ENCODE measurements at places on chromosomes 16 and 17.

- no peak for DNase-seq
These were observed 1.0 kb upstream of the RHOT1 start for GRCh38 chr17:32141258-32141657.

- DNase-seq = no peak
These were observed 1.5 kb upstream of the SUMO2 start for GRCh38 chr17:75183999-75184884.

GRCh38 chr17:79446399-79447009 is 164.3 kb downstream of the RBFOX3 start:
- no peak for DNase-seq

DNA sequence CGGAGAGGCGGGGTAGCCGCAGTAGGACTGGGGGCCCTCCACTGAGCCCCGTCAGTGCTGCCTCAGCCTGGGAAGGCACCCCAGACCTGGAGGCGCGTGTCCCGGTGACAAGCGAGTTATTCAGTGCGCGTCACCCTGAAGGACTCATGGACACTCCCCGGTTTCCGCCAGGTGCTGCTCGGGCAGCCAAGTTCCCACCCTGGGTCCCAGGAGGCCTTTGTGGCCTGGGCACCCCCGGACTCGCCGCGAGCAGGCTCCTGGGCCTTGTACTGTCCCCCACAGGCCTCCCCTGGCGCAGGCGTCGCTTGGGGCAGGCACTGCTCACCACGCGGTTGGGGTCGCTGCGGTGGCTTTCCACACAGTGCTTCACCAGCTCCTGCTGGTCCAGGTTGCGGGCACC is 7.6 kb downstream of the RNF166 start:
- DNase-seq = no peak

DNA sequence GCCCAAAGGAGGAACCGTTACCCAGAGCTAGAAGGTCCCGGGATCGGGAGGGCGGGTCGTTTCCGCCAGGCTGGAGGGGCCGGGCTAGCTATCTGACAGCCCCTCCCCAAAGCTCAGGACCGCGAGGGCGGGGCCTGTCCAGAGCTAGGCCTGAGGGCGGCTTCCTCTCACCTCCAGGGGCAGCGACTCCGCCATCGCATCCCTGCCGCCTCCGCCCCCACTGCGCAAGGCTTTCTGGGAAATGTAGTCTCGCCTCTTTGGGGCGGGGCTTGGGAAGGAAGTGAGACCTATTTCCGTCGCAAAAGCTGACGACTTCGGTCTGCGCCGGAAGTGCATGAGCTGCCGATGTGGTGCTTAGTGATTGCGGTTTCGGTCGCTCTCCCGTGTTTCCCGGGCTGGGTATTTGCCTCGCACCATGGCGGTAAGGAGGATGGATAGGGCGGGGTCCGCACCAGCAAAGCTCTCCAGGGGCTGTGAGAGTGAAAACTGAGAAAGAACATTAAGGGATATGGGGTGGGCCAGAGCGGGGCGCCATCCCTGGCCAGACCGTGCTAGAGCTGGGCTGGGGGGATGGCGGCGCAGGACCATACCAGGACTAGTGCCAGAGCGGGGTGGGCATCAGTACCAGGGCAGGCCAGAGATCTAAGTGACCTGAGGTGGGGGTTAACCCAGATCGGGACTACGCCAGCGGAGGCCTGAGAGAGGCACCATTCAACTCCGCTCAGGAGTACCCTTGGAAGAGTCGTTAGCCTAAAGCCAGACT is at the start of gene TMEM208:
Gene TMEM208 (plus strand): TSS at position 327 of the 763 bp plus-strand sequence. CDS start 89 bp downstream, at position 416.
- peak; percentile 99 for DNase-seq

DNA sequence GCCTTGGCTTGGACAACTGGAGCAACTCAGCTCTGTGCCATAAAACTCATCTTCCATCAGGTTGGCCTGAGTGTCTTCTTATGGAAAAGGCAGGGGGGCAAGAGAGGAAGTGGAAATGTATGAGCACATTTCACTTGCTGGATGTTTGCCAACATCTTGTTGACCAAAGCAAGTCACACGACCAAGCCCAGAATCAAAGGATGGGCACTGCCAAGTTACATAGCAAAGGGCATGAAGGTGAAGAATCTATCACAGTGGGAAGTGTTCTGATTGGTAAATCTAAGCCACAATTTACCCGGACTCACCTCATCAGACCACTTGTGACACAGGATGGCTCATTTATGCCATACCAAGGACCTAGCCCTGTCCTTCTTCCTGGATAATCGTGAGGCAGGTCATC is 310.5 kb upstream of the IRX5 start:
- no peak for DNase-seq

- DNase-seq = no peak
These were observed 21.3 kb upstream of the CLEC19A start for GRCh38 chr16:19264123-19264673.

DNA sequence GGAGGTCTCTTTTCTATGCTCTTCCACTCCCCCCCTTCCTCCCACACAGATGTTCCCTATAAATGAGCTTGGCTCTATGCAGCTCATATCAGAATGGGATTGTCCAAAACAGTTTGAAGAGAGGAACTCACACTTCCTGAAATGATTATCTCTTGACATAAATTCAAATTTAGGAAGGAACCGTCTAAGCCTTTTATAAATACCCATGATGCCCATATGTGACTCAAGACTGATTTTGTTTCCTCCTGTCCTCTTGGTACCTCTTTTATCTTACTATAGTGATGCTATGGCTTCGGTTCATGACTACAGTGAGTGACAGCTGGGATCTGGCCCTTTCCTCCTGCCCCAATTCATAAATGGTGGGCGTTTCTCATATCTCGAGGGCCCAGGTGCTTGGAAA is 16.6 kb upstream of the TERF2 start:
- no peak for DNase-seq

DNA sequence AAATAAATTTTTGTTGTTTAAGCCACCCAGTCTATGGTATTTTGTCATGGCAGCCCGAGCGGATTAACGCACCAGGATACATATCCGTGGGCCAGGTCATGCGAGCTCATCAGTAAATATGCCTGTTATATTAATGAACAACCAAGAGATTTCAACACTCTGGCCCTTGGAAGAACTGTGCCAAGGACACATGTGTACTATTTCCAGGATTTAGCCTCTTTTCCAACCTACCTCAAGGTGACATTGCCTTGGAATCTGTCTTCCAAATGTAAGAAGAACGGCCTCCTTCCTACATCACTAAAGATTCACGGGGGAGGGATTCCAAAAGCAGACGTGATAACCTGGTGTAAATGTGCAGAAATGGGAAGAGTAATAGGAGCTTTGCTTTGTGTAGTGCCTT is 72.8 kb upstream of the DYNLRB2 start:
- DNase-seq = no peak

- no peak for DNase-seq
These were observed 4.6 kb upstream of the PMP22 start for GRCh38 chr17:15269780-15270089.

GRCh38 chr16:84324434-84325262 is 30.0 kb downstream of the WFDC1 start:
- no peak for DNase-seq

GRCh38 chr17:78940258-78940657 is 15.1 kb upstream of the TIMP2 start:
- no peak for DNase-seq

DNA sequence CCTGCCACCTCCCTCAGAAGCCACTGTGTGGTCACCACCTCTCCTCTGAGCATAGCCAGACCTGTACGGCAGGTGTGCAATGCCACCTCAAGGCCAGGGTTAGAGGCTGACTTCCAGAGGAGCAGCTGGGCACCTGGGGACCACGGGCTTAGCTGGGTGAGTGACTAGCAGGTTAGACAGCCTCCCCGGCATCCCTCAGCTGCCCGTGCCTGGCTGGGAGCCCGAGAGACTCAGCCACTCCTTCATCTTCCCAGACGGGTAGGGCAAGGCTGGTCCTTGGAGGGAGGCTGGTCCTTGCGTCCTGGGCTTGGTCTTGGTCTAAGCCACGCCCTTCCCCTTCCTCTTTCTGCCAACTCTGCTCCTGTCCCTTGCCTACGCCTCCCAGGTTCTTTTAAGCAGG is 7.8 kb downstream of the CRHR1 start:
- no peak for DNase-seq

DNA sequence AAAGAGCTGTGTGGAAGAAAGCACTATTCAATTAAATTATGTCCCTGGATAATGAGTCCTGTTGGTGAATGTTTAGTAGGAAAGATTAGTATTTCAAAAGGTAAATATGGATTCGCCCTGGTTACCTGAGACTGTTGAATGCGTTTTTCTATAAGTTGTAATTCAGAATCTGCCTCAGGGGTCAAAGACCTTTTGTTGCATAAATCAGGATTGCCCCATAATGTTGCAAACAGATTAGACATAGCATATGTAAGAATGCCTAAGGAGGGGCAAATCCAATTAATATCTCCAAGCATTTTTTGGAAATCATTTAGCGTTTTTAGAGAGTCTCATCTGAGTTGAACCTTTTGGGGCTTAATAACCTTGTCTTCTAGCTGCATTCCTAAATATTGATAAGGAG is 70.1 kb upstream of the ARL4D start:
- DNase-seq = no peak

DNA sequence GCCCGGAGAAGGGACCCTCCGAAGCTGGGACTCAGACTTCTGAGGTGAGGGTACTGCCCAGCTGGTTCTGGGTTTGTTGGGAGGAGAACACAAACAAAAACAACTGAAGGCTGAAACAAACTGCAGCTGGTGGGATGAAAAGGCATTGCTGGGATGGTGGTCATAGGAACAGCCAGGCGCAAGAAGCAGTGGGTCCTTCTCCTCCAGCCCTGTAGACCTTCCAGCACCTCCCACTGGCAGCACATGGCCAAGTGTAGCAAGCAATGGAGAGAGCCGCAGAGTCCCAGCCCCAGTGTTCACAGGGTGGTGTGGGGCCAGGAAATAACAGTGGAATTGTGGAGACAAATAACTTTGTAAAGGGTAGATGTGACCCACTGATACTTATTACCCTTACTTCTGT is 48.7 kb upstream of the FOXJ1 start:
- peak; percentile 10 for DNase-seq

GRCh38 chr17:60524463-60525327 is 1.3 kb downstream of the APPBP2 start:
- no peak for DNase-seq

DNA sequence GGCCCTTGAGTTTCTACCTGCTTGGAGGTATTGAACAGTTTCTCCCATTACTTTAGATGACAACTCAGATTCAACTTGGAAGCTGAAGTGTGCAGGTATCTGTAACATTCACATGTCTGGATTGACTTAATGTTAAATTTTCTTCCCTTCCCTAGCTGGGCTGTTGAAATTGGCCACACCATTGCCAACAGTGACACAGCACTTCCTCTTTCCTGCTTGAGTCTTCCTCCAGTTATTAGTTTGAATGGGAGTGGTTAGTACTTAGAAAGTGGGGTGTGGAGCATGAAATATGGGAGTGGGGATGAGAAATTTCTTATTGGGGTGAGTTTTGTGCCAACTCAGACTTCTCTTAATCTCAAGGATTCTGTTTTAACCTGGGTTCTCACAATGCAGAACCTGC is 454.9 kb downstream of the KCNJ2 start:
- no peak for DNase-seq

All from ELF-1 (cell line).